Left lobe of liver (tissue), 2 donors: ENCODE measurements at places on chromosomes 12 and 14. TPM values are rescaled to one million over a fixed set of nuclear protein-coding genes. Genes with fewer than 3 reads are reported as not detected.

AQP2 gene
- not detected for total RNA-seq

SSPN gene
- total RNA-seq = 0.58 TPM

ATP2B1 gene
- total RNA-seq = 12.3 TPM

GRCh38 chr12:26810330-26810729 lies 22.7 kb downstream of the ITPR2 start:
- DNase-seq = no peak

DNA sequence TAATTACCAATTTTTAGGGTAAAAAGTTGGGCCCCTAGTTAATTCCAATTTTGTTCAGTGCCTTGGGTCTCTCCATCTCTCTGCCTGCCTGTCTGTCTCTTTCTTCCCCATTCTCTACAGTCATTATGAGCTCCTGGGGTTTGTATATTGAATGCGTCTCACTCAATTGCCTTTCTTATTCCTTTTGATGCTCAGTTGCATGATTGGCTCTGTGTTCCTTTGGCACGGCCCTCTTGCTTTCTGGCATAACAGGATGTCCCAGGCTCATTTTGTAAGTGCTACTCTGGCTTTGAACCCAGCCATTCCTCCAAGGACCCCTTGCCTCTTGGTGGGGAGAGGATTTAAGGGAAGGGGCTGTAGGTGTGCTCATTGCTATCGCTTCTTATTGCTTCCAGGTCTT lies 35.6 kb downstream of the ZNF664 start:
- DNase-seq = no peak

DNA sequence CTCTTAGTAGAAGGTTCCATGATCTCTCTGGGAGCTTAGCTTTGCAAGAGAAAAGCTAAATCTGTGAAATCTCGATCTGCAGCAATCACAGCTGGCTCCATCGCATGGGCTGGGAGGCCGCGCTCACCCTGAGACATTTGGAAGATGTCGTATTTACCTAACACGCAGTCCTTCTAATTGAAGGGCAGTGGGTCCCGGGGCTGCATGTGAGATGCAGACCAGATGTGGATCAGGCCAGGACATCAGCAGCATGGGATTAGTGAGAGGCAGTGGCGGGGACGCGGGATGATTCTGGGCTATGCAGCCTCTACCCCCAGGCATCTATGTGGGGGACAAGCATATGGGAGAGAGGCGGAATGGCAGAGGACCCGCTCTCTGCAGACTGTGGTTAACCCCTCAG lies 312.4 kb upstream of the RTL1 start:
- DNase-seq = peak; percentile 33

DNA sequence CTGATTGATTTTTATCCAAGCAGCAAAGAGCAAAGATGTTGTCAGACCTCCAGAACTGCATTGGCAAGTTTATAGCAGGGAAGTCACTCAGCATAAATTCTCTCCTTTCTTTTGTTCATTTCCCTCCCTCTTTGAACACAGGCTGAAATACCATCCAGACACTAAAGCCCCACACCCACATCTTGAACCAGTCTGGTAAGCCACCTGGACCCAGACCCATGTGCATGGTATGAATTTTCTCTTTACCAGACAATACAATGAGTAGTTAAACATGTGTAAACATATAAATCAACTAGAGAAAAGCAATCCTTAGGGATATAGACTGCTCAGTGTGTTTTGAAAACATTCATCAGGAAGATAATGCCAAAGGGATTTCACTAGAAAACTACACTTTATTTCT lies 488.3 kb upstream of the FLRT2 start:
- DNase-seq = no peak

DNA sequence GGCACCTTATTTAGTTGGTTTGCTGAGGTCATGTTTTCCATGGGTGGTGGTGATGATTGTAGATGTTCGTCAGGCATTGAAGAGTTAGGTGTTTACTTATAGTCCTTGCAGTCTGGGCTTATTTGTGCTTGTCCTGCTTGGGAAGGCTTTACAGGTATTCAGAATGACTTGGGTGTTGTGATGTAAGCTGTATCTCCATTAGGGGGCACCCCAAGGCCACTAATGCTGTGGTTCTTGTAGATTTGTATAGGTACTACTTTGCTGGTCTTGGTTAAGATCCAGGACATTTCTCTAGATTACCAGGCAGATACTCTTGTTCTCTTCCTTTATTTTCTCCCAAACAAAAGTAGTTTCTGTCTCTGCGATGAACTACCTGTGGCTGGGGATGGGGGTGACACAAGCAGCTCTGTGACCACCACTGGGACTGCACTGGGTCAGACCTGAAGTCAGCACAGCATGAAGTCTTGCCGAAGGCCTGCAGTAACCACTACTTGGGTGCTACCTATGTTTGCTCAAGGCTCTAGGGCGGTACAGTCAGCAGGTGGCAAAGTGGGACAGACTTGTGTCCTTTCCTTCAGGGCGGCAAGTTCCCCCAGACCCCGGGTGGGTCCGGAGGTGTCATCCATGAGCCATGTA lies 35.8 kb upstream of the FBXO33 start:
- no peak for DNase-seq

- no peak for DNase-seq
Observed at GRCh38 chr12:123859035-123859434, 96.9 kb downstream of the DNAH10 start.

- DNase-seq = no peak
Observed at GRCh38 chr12:95836630-95837239, 22.0 kb upstream of the SNRPF start.

DNA sequence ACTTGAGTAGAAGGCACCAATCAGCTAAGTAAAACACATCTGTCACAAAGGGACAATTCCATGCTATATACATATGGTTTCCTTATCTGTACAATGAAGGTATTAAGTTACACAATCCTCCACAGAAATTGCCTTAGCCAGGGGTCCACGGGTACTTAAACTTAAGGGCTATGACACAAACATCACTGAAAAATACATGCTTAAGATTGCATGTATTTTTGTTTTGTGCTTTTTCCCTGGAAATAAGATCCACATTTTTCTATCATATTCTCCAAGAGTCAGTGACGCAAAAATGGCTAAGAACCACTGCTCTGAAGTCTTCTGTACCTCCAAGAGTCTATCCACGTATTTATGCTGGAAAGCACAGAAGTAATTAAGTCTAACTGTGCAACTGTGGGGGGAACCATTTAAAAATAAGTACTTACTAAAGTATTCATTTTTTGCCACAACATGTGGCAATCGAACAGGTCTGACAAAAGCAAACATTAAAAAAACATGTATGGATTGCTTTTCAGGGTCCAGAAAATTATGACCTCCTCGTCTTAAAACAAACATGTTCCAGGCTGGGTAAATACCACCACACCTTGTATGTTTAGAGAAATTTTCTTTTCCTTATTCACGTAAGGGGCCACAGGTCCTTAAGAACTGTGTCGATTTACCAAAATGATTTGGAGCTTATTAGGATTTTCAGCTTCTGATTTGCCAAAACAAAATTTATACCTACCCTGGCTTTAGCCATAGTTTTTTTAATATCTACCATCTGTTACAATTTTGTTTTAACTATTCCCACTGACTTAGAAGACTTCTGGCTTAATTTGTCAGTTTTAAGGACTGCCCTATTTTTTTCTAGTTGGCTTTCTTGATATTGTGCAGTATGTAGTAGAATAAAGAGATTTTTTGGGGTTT lies 2.8 kb downstream of the SLC38A2 start:
- no peak for DNase-seq

DNA sequence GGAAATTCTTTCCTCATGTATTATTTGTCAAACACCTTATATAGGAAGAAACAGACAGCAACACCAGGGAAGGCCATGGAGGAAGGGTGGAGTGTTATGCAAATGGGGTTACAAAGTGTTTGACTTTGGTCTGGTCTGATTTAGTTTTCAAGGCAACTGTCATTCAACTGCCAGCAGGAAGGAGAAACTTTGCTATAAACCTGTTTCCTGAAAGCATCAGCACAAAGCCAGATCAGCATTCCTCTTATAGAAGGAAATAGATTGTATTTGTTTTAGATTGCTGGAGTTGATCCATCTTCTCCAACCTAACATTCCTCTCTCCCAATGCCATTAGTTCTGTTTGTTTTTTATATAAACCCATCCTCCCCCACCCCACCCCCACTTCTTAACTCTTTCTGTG lies 65.7 kb downstream of the STAB2 start:
- DNase-seq = no peak

GRCh38 chr14:91394105-91395081 lies 23.2 kb downstream of the CCDC88C start:
- no peak for DNase-seq

GRCh38 chr12:113241191-113242025 lies 20.1 kb downstream of the TPCN1 start:
- no peak for DNase-seq

DNA sequence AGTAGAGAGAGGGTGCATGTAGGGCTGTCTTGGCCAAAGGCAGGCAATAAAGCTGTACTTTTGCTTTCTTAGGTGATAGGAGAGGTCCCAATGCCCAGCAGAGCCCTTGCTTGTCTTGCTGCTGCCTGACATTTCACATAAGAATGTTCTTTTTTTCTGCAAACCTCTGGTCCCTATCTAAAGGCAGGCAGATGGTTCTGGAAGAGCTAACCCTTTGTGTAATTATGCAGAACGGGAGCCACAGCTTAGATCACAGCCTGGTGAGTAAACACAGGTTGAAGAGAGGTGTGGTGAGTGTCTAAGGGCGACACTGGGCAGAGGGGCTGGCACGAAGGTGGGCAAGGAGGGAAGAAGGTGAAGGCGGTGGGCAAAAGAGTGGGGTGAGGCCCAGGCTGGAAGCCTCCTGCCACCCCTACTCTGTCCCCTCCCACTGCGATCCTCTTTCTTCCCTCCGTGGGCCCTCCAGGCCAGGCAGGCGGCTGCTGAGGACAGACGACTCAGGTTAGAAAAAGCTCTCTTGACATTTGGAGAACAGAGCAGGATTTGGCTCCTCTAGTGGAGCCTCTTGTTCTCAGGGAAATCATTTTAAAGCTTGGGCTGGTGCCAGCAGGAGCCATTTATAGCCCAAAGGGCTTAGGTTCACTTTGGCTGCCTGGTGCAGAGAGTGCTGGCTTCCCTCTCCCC lies 42.8 kb downstream of the PRMT8 start:
- DNase-seq = no peak
